CD4-positive, alpha-beta T cell treated with Interferon gamma for 1 hour (primary cell): ENCODE measurements at places on chromosomes 4 and X.

DNA sequence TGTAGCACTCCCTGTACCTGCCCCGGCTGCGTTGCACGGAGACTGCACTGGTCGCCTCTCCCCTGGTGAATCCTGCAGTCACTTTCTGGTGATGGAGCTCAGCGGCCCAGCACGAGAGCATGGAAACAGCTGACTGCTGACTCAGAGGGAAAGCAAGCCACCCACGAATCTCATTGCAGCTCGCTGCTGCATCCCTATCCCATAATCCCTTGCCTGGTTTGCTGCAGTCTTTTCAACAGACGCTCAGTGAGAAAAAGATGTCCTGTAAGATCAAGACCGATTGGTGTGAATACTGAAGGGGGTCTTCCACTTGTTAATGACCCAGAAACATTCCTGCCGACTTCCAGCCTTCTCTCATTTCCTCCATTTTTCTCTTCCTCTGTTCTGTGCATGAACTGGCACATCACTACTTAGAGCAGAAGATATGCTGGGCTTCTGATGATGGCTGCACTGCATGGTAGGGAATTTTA is 52.9 kb downstream of the TRIM2 start:
- no peak for DNase-seq

DNA sequence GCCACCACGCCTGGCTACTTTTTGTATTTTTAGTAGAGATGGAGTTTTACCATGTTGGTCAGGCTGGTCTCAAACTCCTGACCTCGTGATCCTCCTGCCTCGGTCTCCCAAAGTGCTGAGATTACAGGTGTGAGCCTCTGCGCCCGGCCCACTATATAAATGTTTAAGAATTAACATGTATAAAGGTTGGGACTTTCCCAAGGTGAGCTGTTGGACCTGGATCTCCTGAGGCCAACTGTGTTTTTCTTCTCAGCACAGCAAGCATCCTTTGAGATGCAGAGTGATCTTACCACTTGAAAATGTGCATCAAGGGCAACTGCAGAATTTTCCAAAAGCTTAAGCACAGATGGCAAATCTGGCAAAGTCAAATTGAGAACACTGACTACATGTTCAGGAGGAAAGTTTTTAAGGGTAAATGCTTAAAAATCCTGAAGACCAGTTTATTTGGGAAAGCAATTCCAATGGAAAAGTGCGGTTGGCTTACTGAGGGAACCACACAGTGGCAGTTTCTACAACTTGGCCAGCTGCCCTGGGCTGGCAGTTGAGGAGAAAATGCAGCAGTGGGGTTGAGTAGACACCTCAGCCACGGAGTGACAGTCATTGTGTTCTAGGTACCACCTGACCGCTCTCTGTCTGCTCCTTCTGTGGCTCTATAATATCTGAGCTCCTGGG is 168.9 kb downstream of the CBR4 start:
- no peak for DNase-seq

DNA sequence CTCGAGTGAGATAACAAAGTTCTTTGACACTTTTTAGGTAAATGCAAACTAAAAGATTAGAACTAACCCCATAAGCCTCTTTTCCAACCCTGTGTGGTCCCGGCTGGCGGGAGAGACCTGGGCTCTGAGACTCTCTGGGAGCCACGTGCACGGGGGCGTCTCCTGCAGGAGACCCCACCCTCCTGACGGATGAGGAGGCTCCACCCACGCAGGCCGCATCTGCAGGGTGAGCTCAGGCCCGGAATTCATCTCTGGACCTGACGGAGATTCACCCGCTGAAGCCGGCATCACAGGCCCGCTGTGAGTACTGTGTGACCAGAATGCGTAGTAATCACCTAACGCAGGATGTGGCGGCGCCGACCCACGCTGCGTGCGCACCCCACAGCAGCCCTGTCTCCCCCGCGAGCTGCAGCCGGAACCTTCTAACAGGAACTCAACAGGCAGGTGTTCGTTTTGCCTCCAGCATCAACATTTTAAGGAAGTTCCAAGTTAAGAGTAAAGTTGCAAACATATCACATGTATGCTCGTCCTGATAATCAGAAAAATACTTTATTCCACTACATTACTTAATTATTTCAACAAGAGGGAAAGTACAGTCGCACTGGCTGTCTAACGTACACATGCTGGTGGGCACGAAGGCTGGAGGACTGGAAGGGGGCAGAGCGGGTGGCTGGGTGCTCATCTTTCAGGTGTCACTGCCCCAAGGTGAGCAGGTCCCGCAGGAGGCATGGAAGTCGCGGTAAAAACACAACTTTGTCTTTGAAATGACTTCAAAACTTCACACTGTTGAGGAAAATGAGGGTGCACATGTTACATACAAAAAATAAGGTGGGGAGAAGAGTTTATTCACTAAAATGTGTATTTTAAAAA is 44.5 kb downstream of the FGFRL1 start:
- DNase-seq = peak; percentile 90

- no peak for DNase-seq
Measured at GRCh38 chrX:99603091-99603814, 806.8 kb downstream of the PCDH19 start.

DNA sequence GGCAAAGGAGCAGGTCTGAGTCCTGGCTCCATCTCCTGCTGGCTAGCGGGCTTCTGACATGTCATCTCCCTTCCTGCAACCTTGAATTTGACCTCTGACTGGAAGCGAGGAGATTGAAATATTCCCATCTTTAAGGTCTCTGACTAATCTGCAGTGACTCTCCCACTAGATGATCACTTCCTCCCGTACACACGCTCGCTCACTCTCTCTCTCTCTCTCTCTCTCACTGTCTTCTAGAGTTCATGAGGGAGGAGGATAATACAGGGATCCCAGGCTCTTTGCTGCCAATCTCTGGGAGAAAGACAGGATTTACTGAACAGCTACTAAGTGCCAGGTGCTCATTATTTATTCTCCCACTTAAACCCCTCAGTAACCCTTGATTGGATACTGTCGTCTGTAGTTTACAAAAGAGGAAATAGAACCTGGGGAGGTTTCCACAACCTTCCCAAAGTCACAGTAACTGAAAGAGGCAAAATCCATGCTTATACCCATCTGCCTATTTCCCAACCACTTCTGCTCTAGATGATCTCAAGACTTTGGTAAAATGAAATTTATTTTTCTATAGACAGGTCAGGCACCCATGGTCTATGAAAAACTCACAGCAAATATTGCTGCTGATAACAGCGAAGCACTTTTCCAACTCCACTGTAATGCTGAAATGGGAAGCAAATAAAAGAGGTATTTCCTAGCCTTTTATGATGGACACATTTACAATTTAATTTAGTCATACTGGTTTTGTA is 193.5 kb upstream of the C1QTNF7 start:
- DNase-seq = no peak
